ENCODE measurements at places on chromosomes 12 and 14.

GRCh38 chr12:79373896-79374499, 316.8 kb downstream of the PAWR start:
- DNase-seq: no peak

GRCh38 chr12:51815571-51815970, 32.9 kb downstream of the FIGNL2 start:
- DNase-seq: no peak

DNA sequence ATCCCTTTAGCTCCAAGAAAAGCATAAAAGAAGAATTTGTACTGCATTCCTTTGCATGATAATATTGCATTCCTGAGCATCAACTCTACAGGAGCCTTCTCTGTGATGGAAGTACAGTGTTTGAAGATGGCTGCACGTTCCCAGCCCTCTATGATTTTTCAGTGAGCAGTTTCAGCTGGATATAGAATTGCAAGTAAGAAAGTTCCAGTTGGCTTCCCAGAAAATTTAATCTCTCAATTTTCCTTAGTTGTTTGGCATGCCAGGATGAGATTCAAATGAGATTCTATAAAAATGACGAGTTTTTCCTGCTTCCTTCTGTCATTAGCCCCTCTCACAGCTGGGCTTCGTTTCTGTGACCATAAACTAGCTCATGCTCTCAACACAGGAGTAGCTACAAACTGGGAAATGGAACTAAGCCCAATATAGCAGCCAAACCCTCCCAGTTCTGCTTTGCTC, 109.9 kb downstream of the TTC8 start:
- DNase-seq: no peak

DNA sequence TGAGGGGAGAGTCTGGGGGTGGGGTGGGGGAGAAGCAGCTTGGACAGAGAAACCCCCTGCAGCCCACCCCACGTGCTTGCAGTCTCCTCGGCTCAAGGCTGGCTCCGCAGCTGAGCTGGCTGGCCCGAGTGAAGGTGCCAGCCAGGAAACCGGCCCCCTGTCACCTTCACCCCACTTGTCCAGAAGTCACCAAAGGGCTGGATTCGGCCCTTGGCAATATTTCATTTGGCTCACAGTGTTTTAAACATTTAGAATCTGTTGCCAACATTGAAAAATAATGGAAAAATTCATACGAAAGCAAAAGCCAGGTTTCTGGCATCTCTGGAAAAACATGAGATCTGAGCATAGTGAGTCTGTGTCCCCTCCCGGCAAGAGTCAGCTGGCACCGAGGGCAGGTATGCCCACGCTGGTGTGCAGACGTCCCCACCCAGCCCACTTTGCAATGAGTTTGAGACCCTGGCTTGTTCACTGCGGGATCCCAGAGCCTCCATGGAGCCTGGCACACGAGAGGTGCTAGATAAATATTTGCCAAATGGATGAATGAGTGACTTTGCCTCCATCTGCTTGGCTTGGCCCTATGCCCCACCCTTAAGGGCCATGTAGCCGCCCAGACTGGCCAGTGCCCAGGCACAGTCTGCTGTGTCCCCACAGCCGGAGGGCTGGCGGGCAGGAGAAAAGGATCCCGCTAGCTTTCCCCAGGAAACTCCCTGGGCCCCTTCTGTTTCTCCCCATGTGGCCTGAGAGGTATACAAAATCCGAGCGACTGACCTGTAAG, 18.2 kb downstream of the MSI1 start:
- no peak for DNase-seq

DNA sequence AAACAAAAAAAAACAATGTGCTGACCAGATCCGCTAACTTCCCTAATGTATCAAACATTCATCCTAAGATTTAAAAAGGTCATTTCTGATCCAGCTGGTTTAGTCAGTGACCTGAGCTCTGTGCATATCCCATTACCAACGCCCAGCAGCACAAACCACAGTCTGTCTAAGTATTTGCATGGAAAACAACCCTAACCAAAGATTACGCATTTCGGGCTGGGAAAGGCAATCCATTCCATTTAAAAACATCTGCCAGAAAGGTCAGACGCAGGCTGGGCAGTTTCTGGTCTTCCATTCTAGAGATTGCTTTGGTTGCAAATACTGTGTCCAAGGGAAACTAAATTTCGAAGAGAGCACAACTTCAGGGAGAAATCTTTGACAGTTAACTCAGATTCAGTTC, 234.9 kb downstream of the FLRT2 start:
- DNase-seq: no peak

GRCh38 chr12:14283489-14284144, 81.9 kb upstream of the ATF7IP start:
- DNase-seq: no peak

GRCh38 chr14:92099802-92100201, 6.6 kb downstream of the ATXN3 start:
- no peak for DNase-seq

DNA sequence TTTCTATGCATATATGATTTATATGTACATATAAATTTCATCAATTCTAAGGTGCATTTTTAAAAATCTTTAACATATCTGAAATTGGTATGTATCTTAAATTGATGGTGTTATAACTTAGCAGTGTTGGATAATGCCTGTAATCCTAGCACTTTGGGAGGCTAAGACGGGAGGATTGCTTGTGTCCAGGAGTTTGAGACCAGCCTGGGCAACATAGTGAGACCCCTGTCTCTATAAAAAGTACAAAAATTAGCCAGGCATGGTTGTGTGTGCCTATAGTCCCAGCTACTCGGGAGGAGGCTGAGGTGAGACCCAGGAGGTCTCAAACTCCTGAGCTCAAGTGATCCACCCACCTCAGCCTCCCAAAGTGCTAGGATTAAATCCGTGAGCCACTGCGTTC, 6.5 kb upstream of the GALNT6 start:
- DNase-seq: no peak

DNA sequence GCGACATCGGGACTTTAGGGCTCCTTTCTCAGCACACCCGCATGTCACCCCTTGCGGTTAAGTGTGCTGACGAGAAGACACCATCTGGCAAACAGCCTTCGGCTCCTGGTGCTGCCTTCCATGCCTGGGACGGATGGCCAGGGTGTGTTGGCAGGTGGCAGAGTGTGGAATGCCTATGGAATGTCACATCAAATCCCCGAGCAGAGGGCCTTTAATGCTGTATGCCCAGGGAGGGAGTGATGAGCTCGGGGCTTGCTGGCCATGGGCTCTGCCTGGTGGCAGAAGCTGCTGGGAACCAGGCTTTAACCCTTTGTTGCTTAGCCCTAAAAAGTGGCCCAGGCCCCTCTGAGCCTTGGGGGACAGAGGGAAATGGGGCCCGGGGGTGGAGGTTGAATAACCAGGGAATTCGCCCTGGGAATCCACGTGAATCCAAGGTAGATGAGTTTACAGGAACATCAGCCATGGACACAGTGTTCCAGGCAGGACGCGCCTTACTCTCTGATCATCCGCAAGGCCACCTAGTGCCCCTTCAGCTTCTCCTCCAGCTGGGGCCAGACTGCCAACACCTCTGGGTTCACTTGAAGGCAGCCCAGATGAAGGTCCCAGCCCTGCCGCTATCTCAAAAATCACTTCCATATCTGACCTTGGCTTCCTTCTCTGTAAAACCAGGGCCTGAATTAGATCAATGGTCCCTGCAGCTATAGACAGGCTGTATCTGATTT, 17.4 kb downstream of the FAM181A start:
- DNase-seq: no peak

DNA sequence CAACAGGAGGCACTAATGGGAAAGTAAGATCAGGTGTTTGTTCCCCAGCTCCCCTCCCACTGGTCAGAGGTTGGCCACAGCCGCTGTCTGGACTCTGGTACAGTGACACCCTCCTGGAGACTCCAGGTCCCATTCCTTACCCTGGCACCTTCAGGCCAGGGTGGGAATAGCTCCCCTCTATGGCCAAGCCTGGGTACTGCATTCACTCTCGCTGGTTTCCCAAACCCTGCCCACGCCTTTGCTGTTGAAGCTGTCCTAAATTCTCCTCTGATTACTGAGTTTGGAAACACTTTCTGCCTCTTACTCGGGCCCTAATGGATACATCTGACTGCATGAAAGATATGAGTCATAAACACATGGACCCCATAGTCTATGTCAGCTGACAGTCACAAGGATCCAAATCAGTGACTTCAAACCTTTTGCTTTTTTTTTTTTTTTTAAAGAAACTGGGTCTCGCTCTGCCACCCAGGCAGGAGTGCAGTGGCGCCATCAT, 17.9 kb downstream of the HRK start:
- no peak for DNase-seq

GRCh38 chr12:119940897-119941296, 48.1 kb upstream of the BICDL1 start:
- DNase-seq: no peak

GRCh38 chr14:26525085-26525484, 72.7 kb downstream of the NOVA1 start:
- no peak for DNase-seq

Measured in activated CD4-positive, alpha-beta T cell treated with anti-CD3 and anti-CD28 coated beads, Interleukin-2, amount 50 U/mL, for 1 hour (primary cell).